Mesothelial cell of epicardium (in vitro differentiated cells): ENCODE measurements at places on chromosomes 7 and 10. TPM values are rescaled to one million over a fixed set of nuclear protein-coding genes. Genes with fewer than 3 reads are reported as not detected.

- DNase-seq, result no peak
- no peak overlapping the region for H3K4me3 ChIP-seq
- peaks cover 6% of the 10 kb centered on the region for H3K4me1 ChIP-seq
- no peaks in the 10 kb centered on the region for H3K36me3 ChIP-seq
- H3K27ac ChIP-seq, result no peak overlapping the region
- peaks cover 79% of the 10 kb centered on the region for H3K27me3 ChIP-seq
These were observed 133.3 kb upstream of the PODXL start for GRCh38 chr7:131689662-131690234.

DNA sequence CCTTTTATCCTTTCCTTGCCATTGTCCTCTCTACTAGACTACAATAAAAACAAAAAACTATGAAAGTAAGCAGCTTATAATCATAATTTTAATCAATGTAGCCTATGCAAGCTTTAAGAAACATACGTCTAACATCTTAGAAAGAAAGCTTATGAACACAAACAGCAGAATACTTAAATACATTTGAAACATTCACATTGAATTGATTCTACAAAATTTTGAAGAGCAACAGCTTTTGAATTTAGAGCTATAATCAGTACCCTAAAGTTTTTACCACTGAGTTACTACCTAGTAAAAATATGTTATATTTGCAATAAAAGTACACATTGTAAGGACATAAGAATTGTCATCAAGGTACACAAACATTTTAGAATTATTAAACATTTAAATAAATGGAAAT lies 7.2 kb downstream of the MEOX2 start:
- peaks cover 60% of the 10 kb centered on the region for H3K27me3 ChIP-seq
- no peak overlapping the region for H3K4me3 ChIP-seq
- DNase-seq, result no peak
- no peaks in the 10 kb centered on the region for H3K36me3 ChIP-seq
- H3K27ac ChIP-seq, result no peak overlapping the region

The BMPR1A gene
- total RNA-seq, result 96.1 to 106 TPM (median 100.0 TPM) in 3 replicates

GRCh38 chr10:77820349-77820748 lies 106.2 kb downstream of the DLG5 start:
- no peak for DNase-seq
- peaks cover 39% of the 10 kb centered on the region for H3K36me3 ChIP-seq
- no peaks in the 10 kb centered on the region for H3K27me3 ChIP-seq
- H3K4me3 ChIP-seq, result no peak overlapping the region
- H3K27ac ChIP-seq, result no peak overlapping the region

DNA sequence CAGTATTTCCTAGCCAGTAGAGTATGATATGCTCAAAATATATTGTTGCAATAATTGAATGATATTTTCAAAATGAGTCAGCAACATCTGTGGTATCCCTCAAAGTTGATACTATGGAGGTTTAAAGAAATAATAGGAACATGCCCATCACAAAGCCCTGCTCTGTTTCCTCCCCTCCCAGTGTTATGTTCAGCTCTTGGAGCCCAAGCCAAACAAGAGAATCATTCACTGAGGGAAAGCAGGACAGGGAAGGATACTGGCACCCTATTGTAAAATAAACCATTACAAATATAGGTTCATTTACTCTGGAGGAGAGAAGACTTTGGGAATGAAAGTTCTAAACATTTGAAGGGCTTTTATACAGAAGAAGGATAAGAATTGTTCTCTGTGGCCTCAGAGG lies 37.6 kb downstream of the SORCS3 start:
- no peak overlapping the region for H3K27ac ChIP-seq
- H3K4me1 ChIP-seq, result peaks cover 2% of the 10 kb centered on the region
- H3K27me3 ChIP-seq, result peaks cover 90% of the 10 kb centered on the region
- no peak overlapping the region for H3K4me3 ChIP-seq
- no peak for DNase-seq
- no peaks in the 10 kb centered on the region for H3K36me3 ChIP-seq

The SPDYE8 gene
- total RNA-seq, result 0.11 TPM in 1 of 3 replicates, not detected in the others

DNA sequence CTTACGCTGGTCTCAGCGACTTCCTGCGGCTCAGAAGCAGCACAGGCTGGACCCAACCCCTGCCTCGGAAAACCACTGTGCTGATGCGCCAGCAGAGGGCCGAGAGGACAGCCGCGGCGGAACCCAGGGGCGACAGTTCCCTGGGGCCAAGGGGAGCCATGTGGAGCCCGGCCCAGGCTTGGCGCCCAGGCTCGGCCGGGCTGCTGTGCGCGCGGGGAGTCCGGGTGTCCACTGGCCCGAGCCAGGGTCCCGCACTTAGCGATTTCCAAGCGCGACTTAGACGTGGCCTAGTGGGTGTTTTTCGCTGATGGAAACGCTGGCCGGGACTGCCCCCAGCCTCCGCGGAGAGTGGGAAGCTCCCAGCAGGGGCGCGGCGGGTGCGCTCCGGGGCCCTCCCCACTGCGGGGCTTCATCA lies 18.6 kb upstream of the ZNF32 start:
- no peak for DNase-seq
- H3K27me3 ChIP-seq, result peaks cover 51% of the 10 kb centered on the region
- H3K27ac ChIP-seq, result no peak overlapping the region
- H3K36me3 ChIP-seq, result no peaks in the 10 kb centered on the region
- no peak overlapping the region for H3K4me3 ChIP-seq
- H3K4me1 ChIP-seq, result no peaks in the 10 kb centered on the region

- H3K27me3 ChIP-seq, result no peaks in the 10 kb centered on the region
- no peak overlapping the region for H3K4me3 ChIP-seq
- no peak for DNase-seq
- no peak overlapping the region for H3K27ac ChIP-seq
- H3K4me1 ChIP-seq, result no peaks in the 10 kb centered on the region
These were observed 97.2 kb upstream of the SLC13A1 start for GRCh38 chr7:123296965-123297364.

DNA sequence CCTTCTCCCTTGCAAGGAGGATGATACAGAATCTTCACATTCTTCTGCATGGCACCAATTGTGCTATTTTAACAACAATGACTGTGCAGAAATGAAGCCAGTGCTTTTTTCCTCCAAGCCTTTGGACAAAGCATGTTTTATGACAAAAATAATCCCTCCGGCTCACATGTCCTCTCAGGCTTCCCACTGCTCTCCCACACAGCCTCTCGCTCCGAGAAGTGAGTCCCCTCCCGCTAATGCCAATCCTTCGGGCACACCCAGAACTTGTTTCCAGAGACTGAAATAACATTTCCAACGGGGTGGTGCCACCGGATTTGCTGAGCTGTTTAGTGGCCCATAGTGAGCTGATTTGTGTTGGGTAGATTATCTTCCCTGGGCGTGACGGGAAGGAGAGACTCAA lies 35.8 kb downstream of the RBM17 start:
- no peak overlapping the region for H3K4me3 ChIP-seq
- H3K4me1 ChIP-seq, result peaks cover 21% of the 10 kb centered on the region
- peaks cover 1% of the 10 kb centered on the region for H3K36me3 ChIP-seq
- DNase-seq, result no peak
- H3K27ac ChIP-seq, result peak overlapping the region; percentile 86

DNA sequence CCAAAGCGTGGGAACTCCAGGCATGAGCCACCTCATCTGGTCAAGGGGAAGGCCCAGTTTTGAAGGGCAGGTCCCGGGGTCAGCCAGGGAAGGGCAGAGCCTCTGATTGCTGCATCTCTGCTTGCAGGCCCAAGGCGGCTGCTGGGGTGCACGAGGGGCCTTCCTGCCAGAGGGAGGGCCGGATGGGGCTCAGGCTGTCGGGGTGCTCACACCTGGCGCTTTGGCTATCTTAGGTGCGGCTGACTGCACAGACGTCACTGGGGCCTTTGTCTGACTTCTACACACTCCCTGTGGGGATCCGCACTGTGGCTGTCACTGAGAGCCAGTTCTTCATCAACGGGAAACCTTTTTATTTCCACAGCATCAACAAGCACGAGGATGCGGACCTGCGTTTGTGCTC lies 68.7 kb downstream of the ZNF727 start:
- H3K27ac ChIP-seq, result no peak overlapping the region
- no peaks in the 10 kb centered on the region for H3K4me1 ChIP-seq
- peaks cover 5% of the 10 kb centered on the region for H3K36me3 ChIP-seq
- no peaks in the 10 kb centered on the region for H3K27me3 ChIP-seq
- H3K4me3 ChIP-seq, result no peak overlapping the region
- DNase-seq, result no peak

The STAG3 gene
- total RNA-seq, result 0.94 to 1.9 TPM (median 1.4 TPM) in 3 replicates

GRCh38 chr10:100774223-100774622 lies 28.8 kb downstream of the PAX2 start:
- H3K27me3 ChIP-seq, result peaks cover 84% of the 10 kb centered on the region
- no peak for DNase-seq
- no peak overlapping the region for H3K27ac ChIP-seq
- no peaks in the 10 kb centered on the region for H3K4me1 ChIP-seq
- H3K36me3 ChIP-seq, result no peaks in the 10 kb centered on the region

The CPVL gene
- total RNA-seq, result 10.7 to 11.4 TPM (median 11.1 TPM) in 3 replicates

- H3K4me1 ChIP-seq, result peaks cover 22% of the 10 kb centered on the region
- DNase-seq, result no peak
- H3K27ac ChIP-seq, result no peak overlapping the region
These were observed 214.2 kb downstream of the PRKG1 start for GRCh38 chr10:51288511-51288910.

The SKIDA1 gene
- total RNA-seq, result 9.7 to 10.4 TPM (median 9.7 TPM) in 3 replicates

- H3K4me1 ChIP-seq, result peaks cover 4% of the 10 kb centered on the region
- DNase-seq, result no peak
- H3K36me3 ChIP-seq, result no peaks in the 10 kb centered on the region
- H3K27ac ChIP-seq, result no peak overlapping the region
These were observed 60.4 kb downstream of the PAX2 start for GRCh38 chr10:100805543-100806355.

The SYT15 gene
- total RNA-seq, result 3.0 to 4.0 TPM (median 3.3 TPM) in 3 replicates

GRCh38 chr10:59283456-59284091 lies 78.8 kb downstream of the FAM13C start:
- H3K36me3 ChIP-seq, result no peaks in the 10 kb centered on the region
- peaks cover 20% of the 10 kb centered on the region for H3K4me1 ChIP-seq
- H3K27me3 ChIP-seq, result peaks cover 21% of the 10 kb centered on the region
- no peak overlapping the region for H3K4me3 ChIP-seq
- no peak for DNase-seq

The MIOS gene
- 31.0 to 33.7 TPM (median 33.1 TPM) in 3 replicates for total RNA-seq

DNA sequence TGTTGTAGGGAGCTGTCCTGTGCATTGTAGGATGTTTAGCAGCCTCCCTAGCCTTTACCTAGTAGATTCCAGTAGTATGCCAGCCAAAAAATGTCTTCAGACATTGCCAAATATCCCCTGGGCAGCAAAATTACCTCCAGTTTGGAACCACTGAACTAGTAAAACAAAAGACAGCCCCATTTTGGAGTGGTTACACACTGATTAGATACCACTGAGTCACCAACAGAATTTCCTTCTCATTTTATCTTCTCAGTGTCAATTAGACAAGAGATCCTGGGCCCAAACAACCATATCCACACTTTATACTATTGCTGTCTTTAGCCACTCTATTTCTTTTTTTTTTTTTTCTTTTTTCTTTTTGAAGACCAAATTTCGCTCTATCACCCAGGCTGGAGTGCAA lies 3.5 kb upstream of the CCDC6 start:
- H3K4me1 ChIP-seq, result peaks cover 51% of the 10 kb centered on the region
- H3K4me3 ChIP-seq, result no peak overlapping the region
- H3K27me3 ChIP-seq, result no peaks in the 10 kb centered on the region
- peaks cover 10% of the 10 kb centered on the region for H3K36me3 ChIP-seq

GRCh38 chr7:51190969-51191368 lies 125.6 kb downstream of the COBL start:
- H3K27me3 ChIP-seq, result no peaks in the 10 kb centered on the region
- no peak for DNase-seq
- no peaks in the 10 kb centered on the region for H3K4me1 ChIP-seq

- DNase-seq, result no peak
- peaks cover 7% of the 10 kb centered on the region for H3K27me3 ChIP-seq
- H3K36me3 ChIP-seq, result no peaks in the 10 kb centered on the region
- no peak overlapping the region for H3K4me3 ChIP-seq
- no peak overlapping the region for H3K27ac ChIP-seq
These were observed 38.1 kb upstream of the WDR11 start for GRCh38 chr10:120813085-120813484.

GRCh38 chr7:69588773-69589172 lies 9.5 kb upstream of the AUTS2 start:
- no peaks in the 10 kb centered on the region for H3K4me1 ChIP-seq
- no peaks in the 10 kb centered on the region for H3K36me3 ChIP-seq
- DNase-seq, result no peak
- H3K4me3 ChIP-seq, result no peak overlapping the region
- no peak overlapping the region for H3K27ac ChIP-seq
- H3K27me3 ChIP-seq, result peaks cover 15% of the 10 kb centered on the region

DNA sequence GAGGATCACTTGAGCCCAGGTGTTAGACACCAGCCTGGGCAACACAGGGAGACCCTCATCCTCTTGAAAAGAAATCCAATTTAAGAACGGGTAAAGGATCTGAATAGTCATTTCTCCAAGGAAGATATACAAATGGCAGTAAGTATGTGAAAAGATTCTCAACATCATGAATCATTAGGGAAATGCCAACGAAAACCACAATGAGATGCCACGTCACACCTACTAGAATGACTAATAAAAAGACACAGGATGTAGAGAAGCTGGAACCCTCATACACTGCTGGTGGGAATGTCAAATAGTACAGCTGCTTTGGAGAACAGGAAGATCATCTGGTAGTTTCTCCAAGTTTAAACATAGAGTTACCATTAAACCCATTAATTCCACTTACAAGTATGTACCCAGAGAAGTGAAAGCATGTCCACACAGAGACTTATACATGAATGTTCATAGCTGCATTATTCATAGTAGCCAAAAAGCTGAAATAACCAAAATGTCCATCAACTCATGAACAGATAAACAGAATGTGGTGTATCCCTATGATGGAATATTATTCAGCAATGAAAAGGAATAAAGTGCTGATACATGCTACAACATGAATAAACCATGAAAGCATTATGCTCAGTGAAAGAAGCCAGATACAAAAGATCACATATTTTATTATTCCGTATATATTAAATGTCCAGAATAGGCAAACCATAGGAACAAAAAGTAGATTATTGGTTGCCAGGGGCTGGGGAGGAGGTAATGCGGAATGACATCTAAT lies 13.1 kb upstream of the ZMIZ2 start:
- H3K4me3 ChIP-seq, result no peak overlapping the region
- no peaks in the 10 kb centered on the region for H3K27me3 ChIP-seq
- no peaks in the 10 kb centered on the region for H3K36me3 ChIP-seq
- no peaks in the 10 kb centered on the region for H3K4me1 ChIP-seq
- DNase-seq, result no peak

GRCh38 chr7:37510043-37510634 lies 61.5 kb upstream of the ELMO1 start:
- H3K36me3 ChIP-seq, result no peaks in the 10 kb centered on the region
- H3K4me3 ChIP-seq, result no peak overlapping the region
- H3K27me3 ChIP-seq, result peaks cover 36% of the 10 kb centered on the region
- no peaks in the 10 kb centered on the region for H3K4me1 ChIP-seq
- DNase-seq, result no peak
- no peak overlapping the region for H3K27ac ChIP-seq

GRCh38 chr10:17217631-17218232 lies 10.3 kb upstream of the VIM start:
- H3K36me3 ChIP-seq, result no peaks in the 10 kb centered on the region
- no peaks in the 10 kb centered on the region for H3K27me3 ChIP-seq
- DNase-seq, result no peak
- peaks cover 29% of the 10 kb centered on the region for H3K4me1 ChIP-seq
